ENCODE measurements at places on chromosomes 13 and 19.

DNA sequence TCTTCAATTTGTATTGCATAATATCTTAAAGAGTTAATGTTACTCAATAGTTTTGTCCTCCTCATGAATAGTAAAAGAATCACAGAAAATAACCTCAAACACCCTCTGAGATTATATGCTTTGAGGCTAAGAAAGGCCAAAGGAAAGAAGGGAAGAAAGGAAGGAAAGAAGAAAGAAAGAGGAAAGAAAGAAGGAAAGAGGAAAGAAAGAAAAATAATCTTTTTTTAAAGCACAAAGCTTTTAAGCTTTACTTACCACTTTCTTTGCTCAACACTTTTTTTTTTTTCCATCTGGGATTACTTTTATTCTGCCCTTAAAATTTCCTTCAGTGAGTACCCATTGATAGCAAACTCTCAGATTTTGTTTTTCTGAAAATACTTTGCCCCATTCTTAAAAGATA, 369.1 kb downstream of the FGF9 start:
- DNase-seq = no peak

- no peak for DNase-seq
These were observed 269.3 kb upstream of the MIR17HG start for GRCh38 chr13:91078093-91078679.

GRCh38 chr13:59266478-59267063, 897.2 kb downstream of the DIAPH3 start:
- no peak for DNase-seq

DNA sequence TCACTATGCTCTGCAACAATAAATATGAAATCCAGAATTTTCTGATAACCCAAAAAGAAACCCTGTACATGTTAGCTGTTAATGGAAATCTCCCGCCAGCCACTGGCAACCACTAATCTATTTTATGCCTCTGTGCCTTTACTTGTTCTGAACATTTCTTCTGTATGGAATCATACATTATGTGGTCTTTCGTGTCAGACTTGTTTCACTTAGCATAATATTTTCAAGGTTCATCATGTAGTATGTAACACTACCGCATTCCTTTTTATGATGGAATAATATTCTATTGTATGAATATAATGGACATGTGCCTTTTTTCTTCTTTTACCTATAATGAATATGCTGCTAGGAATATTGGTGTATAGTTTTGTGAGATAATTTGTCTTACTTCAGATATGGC, 1123.3 kb downstream of the EFNB2 start:
- DNase-seq = no peak

- no peak for DNase-seq
These were observed 20.0 kb downstream of the ENOX1 start for GRCh38 chr13:43766725-43767124.

- DNase-seq = no peak
These were observed 515.0 kb downstream of the TBC1D4 start for GRCh38 chr13:74966814-74967424.

- DNase-seq = no peak
These were observed 97.3 kb downstream of the GGACT start for GRCh38 chr13:100491164-100491842.

GRCh38 chr13:106570299-106570852, 2.4 kb upstream of the ARGLU1 start:
- DNase-seq = no peak

DNA sequence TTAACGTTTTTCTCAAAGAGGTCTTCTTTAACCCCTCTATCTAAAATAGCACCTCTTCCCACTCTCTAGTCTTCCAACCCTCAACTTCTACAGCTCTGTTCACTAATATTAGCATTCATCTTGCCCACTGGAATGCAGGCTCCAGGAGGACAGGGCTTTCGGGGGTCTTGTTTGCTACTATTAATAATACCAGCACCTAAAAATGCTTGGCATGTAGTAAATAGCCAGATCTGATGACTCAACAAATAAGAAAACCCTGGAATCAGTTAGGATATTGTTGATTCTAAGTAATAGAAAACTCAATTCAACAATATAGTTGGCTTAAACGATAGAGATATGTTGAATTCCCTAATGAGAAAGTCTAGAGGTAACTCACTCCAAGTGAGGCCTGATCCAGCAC, 14.2 kb downstream of the DYRK1B start:
- DNase-seq = no peak

- DNase-seq = no peak
These were observed 21.4 kb downstream of the LCP1 start for GRCh38 chr13:46160471-46161066.

GRCh38 chr13:106917024-106917571, 349.2 kb upstream of the ARGLU1 start:
- DNase-seq = no peak

DNA sequence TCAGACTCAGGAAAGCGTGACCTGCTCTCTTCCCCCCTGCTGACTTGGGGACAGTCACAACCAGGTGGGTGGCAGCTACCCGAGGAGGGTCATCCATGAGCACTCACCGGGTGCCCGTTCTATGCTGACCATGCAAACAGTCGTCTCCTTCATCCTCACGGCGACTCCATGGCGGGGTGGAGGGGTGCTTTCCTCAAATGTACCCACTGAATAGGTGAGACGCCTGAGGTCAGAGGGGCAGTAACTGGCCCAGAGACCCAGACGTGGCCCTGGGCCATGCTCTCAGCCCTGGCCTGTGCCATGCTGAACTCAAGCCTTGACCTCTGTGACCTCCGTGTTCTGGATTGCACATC, 59.2 kb upstream of the TPM4 start:
- no peak for DNase-seq

DNA sequence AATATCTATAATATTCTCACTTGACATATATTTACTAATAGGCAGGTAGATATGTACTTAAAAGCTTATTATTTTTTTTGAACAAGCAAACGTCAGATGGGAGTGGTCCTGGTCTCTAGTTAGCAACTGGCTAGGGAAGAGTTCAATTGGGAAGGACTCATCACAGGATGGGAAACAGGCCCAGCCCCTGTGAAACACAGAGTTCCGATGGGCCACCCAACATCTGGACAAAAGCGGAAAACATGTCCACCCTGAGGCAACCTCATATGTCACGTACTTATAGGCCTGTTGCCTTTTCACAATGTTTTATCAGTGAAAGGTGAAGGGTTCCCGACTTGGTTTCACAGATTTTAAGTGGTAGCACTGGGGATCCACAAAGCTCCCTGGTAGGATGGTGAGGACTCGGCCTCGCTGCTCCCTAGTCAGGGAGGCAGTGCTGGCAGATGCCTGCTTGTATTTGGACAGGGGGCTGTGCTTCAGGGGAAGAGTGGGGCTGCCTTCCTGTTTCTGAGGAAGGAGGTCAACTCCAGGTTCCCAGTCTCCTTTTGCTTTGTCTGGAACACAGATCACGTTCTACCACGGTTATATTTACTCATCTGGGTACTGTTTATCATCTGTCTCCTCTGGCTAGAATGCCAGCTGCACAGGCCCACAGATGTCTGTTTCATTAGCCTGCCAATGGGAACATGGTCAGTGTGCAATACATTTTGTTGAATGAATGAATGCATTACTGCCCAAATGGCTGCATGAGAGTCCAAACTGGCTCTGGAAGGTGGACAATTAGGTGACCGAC, 49.4 kb upstream of the SLC15A1 start:
- DNase-seq = no peak

GRCh38 chr13:77034881-77035280, 7.9 kb upstream of the FBXL3 start:
- no peak for DNase-seq

GRCh38 chr13:45384474-45385174, 33.5 kb downstream of the SLC25A30 start:
- DNase-seq = no peak

Data from activated naive CD8-positive, alpha-beta T cell treated with anti-CD3 and anti-CD28 coated beads, Interleukin-2, amount 50 U/mL, for 16 hours (primary cell).